ENCODE measurements at places on chromosomes 7 and 10.
A peak's percentile ranks its signal among the peaks of the same experiment; 100 is the strongest.

DNA sequence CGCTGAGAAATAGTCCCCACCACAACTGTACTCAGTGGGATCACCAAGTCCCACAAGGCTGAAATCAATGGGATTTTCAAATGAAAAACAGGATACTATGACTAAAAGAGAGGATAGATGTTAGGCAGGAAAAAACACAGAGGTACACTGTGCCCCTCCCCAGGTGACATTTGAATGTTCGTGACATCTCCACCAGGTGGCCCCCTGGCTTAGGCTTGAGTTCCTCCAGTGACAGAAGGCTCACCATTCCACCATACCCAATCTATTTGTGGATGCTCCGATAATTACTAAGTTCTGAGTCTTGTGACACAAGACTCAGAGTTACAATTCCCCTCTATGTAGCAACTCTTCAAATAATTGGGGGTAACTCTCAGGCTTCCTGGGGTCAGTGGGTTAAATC, 77.5 kb upstream of the KCNMA1 start:
- DNase-seq = no peak

DNA sequence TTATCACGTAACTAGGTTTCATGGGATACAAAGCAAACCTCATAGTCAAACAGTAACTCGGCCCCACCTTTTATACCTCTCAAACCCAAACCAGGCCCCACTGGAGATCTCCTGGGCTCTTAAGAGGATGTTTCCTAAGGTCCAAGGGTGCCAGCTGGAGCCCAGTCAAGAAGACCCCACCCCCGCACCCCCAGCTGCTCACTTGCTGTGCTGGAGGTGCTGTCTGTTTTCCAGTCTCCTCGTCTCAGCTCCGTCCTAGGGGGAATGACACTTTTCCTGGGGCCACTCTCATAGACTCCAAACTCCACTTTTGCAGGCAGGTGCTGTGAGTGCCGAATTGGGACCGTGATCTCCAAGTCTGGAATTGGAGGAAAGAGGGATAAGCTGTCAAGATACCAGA, 22.7 kb upstream of the TM9SF3 start:
- DNase-seq = no peak

DNA sequence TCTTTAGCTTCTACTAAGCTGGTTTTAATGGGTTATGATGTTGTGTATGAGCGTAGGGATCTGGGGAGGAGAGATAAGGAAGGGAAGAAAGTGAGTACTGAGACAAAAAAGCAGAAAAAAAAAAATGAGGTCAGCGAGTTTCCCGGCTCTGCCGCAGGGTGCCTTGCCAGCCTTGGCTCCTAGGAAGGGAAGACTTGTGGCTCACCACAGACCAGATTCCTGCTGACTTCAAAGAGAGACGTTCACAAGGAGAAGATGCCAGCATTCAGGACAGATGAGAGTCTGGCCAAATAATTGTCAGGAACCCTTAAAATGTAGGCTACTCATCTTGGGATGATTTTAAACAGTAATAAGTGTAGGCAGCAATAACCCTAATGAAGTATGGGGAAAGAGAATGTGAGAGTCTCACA, 11.4 kb upstream of the FAS start:
- DNase-seq = no peak

- DNase-seq = no peak
These were observed 38.1 kb downstream of the RTKN2 start for GRCh38 chr10:62230344-62231121.

- DNase-seq = peak; percentile 16
These were observed 333.1 kb downstream of the CXCL12 start for GRCh38 chr10:44051584-44052385.

DNA sequence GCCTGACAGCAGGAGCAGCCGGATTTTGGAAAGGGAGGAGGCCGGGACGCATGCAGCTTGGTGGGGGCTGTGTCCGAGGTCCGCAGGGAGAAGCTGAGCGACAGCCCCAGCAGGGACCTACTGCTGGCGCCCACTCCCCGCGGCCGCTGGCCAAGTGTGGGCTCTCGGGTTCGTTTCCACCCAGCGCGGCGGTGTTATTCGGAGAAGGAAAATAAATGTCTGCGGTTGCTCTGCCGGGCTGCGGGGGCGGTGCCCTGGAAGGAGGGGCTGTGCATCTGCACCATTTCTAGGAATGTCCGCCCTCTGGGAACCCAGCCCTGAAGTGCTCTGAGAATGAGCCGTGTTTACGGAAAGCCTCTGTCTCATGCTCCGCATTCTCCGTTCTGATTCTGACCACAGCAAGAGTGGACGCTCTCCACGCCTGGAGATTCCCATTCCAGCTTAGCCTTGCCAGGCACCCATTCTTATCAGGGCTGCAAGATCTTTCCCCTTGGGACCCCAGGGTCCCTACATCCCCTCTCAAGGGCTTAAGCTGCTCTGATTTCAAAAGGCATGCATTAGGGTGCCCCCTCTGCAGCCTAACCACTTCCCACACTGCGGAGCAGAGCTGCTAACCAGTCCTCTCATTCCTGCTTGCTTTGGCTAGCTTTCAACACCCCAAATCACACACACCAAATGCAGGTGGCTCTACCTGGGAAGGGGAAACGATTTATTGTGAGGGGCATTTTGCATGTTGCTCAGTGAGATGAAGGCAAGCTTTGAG, 256.6 kb upstream of the GLI3 start:
- DNase-seq = no peak

- no peak for DNase-seq
These were observed 31.0 kb upstream of the C10orf90 start for GRCh38 chr10:126701526-126701925.

GRCh38 chr7:131726686-131727085, 170.3 kb upstream of the PODXL start:
- DNase-seq = no peak

DNA sequence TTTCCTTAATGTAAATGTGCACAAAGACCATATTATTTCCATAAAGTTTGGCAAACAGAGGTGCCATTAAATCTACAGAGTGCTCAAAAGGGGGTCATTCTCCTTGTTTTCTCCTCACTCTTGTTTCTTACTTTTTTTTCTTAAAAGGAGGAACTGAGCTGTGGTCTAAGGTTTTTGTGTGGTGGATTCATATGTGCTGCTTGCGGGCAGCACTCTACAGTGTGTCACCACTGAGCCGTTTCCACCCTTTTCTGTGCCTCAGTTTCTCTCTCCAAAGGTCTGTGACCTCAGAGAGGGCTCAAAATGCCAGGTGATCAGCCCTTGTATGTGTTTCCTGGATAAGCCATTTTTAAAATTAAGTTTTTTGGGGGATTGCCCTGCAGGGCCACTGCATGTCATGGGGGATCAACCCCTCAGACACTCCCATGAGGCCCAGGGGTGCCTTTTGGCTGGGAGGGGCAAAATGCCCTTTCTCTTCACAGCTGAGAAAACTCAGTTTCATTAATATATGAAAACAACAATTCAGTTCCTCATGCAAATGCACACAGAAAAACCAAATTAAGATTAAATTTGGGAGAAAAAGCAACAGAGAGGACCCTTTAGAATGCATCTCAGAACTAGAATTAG, 56.9 kb upstream of the VOPP1 start:
- no peak for DNase-seq

GRCh38 chr10:33248638-33249037, 85.8 kb downstream of the NRP1 start:
- DNase-seq = no peak

Measured in DMS79 (cell line).